ENCODE measurements at places on chromosomes 1 and 21.

DNA sequence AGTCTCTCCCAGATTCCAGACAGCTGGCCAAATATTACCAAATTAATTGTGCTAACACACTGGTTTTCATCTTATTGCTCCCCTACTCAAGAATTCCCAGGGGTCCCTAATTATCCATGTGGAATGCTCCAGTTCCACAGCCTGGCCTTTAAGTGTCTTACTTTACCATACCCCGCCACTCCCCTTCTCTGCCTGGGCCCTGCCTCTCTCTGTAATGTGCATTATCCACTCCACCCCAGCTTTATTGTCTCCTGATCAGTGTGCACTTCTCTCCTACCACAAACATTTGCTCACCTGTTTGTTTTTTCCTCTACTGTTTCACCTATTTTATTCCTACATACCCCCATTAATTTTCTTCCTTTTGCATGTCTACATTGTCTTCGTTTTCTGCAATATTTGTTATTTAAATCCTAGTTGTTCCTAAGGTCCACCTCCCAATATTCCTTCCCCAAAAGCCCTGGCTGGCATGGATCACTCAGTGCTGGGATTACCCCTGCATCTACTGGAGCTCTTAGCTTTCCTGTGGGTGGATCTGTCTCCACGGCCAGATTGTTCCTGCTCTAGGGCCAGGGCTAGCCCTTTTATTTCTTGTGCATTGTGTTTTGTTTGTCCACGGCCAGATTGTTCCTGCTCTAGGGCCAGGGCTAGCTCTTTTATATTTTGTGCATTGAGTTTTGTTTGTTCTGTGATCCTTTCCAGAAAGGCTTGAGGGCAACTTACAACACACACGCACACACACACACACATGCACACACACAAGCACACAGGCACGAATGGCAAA, 33.4 kb upstream of the ATP1B1 start:
- H3K36me3 ChIP-seq, result no peaks in the 10 kb centered on the region
- H3K4me3 ChIP-seq, result no peak overlapping the region
- H3K27me3 ChIP-seq, result peaks cover 2% of the 10 kb centered on the region
- DNase-seq, result no peak

DNA sequence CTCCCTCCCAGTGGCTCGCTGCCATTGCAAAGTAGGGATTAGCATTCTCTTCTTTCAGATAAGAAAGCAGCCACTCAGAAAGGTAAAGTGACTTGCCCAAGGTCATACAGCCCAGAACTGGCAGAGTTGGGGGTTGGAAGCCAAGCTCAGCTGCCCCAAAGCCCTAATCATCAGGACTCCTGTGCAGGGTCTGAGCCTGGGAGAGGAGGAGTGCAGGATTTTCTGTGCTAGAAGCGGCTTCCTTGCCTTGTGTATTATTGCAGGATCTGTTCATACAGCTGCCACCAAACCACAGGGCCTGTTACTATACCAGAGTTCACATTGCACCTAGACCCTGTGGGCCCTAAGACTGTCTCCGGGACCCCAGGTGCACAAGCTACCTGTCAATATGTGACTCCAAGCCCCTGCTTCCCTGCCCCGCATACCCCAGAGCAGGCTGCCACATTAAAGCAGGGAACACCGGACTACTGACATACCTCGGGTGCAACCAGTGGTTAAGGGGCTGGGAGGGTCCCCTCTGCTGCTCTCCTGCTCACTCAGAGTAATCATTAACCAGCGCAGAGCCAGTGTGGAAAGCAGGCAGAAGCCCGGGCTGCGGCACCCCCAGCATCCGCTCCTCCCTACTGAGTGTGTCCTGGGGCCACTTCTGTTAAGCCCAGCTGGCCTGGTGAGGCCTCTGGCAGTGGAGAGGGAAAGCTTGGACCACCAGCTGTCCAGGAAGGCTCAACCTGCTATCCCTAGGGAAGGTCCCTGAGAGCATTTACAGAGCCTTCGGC, 15.8 kb downstream of the HSPG2 start:
- H3K27me3 ChIP-seq, result no peaks in the 10 kb centered on the region
- H3K4me3 ChIP-seq, result peak overlapping the region; percentile 19
- peaks cover 61% of the 10 kb centered on the region for H3K4me1 ChIP-seq
- no peaks in the 10 kb centered on the region for H3K36me3 ChIP-seq
- H3K27ac ChIP-seq, result peak overlapping the region; percentile 49
- peak; percentile 52 for DNase-seq

- DNase-seq, result no peak
- H3K27me3 ChIP-seq, result peaks cover 4% of the 10 kb centered on the region
- H3K27ac ChIP-seq, result no peak overlapping the region
- H3K4me1 ChIP-seq, result peaks cover 78% of the 10 kb centered on the region
- H3K4me3 ChIP-seq, result no peak overlapping the region
- H3K36me3 ChIP-seq, result no peaks in the 10 kb centered on the region
Observed at GRCh38 chr1:226656601-226657277, 82.3 kb downstream of the ITPKB start.

GRCh38 chr1:175155473-175155856, 37.1 kb downstream of the KIAA0040 start:
- H3K27ac ChIP-seq, result no peak overlapping the region
- peaks cover 11% of the 10 kb centered on the region for H3K4me1 ChIP-seq
- DNase-seq, result no peak
- H3K27me3 ChIP-seq, result peaks cover 56% of the 10 kb centered on the region

DNA sequence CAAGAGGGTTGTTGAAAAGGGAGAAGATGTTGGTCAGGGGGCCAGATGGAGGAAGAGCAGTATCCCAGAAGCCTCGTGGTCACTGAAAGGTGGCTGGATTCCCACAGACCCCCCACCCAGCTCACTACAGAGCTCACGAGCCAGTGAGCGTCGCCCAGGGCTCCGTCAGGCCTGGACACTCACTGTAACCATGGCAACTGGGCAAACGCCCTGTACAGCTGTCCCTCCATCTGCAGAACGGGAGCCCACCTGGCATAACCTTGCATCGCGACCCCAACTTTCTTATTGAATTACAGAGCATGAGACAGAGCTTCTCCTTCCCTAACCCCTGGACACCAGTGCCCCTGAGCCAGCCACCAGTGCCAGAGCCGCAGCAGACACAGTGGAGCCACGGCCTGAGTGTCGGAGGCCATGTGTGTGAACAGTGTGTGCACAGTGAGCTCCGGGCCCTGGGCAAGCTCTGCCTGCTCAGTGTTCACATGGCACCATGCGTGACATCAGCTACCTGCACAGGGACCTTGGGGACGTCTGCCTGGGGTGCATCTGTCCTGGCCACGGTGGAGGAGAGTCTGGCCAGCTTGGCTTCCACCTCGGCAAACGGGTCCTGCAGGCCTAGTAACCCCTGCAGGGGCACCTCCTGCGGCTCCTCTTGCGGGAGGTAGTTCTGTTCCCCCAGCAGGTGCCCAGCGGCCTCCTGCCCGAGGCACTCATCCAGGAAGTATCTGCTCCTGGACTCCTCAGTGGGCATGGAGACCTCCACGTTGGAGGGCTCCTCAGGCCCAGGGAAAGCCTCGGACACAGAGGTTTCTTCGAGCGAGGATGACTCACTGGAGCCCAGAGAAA, 25.9 kb upstream of the DDOST start:
- peaks cover 26% of the 10 kb centered on the region for H3K4me1 ChIP-seq
- no peak overlapping the region for H3K27ac ChIP-seq
- peak; percentile 20 for DNase-seq

GRCh38 chr1:15325375-15326085, 78.5 kb downstream of the FHAD1 start:
- H3K36me3 ChIP-seq, result no peaks in the 10 kb centered on the region
- peaks cover 72% of the 10 kb centered on the region for H3K4me1 ChIP-seq
- H3K4me3 ChIP-seq, result peak overlapping the region; percentile 3
- H3K27ac ChIP-seq, result peak overlapping the region; percentile 28
- peaks cover 7% of the 10 kb centered on the region for H3K27me3 ChIP-seq
- DNase-seq, result no peak

- no peak for DNase-seq
- H3K27me3 ChIP-seq, result no peaks in the 10 kb centered on the region
- H3K4me3 ChIP-seq, result no peak within 1 kb of the TSS
- peaks cover 20% of the 10 kb centered on the region for H3K4me1 ChIP-seq
Observed at GRCh38 chr1:53142226-53142853, at the start of gene SLC1A7. TSS of gene SLC1A7 (minus strand) at chr1:53142638. CDS start at chr1:53142449, 189 bp downstream.

DNA sequence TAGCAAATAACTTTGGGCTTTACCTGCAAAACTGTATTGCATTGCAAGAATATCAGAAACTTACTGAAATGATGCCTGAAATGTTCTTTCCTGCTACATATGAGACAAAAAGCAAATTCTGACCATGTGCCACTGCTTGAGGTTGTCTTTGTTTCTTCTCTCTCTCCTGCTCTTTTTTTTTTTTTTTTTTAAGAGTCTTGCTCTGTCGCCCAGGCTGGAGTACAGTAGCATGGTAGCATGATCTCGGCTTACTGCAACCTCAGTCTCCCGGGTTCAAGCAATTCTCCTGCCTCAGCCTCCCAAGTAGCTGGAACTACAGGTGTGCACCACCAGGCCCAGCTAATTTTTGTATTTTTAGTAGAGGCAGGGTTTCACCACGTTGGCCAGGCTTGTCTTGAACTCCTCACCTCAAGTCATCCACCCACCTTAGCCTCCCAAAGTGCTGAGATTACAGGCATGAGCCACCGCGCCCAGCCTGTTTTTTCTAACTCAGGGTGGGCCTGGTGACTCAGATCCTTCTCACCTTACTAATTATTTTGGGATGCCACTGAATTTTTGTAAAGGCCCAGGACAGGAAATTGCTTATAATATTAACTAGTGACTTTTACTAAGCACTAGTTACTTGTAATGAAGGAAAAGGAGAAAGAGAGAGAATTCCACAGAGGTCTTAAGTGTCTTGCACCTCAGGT, 35.9 kb downstream of the DNASE2B start:
- no peaks in the 10 kb centered on the region for H3K27me3 ChIP-seq
- H3K4me3 ChIP-seq, result no peak overlapping the region
- H3K4me1 ChIP-seq, result peaks cover 19% of the 10 kb centered on the region
- peaks cover 14% of the 10 kb centered on the region for H3K36me3 ChIP-seq
- no peak overlapping the region for H3K27ac ChIP-seq
- no peak for DNase-seq

DNA sequence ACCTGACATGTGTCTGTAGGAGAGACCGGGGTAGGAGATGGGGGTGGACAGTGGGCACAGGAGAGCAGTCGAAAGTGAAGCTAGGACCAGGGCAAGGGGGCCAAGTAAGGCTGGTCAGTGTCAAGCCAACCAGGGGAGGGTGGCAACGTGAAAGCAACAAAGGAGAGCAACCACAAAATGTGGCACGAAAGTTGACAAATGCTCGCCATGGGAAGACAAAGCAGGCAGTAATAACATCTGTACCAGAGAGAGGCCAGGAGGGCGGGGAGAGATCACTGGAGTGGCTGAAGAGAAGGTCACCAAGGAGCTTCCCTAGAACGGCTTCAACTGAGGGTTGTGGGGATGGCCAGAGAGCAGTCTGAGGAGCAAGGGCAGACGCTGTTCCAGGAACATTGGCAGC, 17.0 kb downstream of the QSOX1 start:
- peaks cover 4% of the 10 kb centered on the region for H3K36me3 ChIP-seq
- no peak for DNase-seq
- H3K27ac ChIP-seq, result no peak overlapping the region
- no peak overlapping the region for H3K4me3 ChIP-seq

- H3K36me3 ChIP-seq, result peaks cover 3% of the 10 kb centered on the region
- H3K4me3 ChIP-seq, result no peak overlapping the region
- no peak overlapping the region for H3K27ac ChIP-seq
Observed at GRCh38 chr1:56745231-56745630, 74.0 kb downstream of the FYB2 start.

- H3K4me1 ChIP-seq, result peaks cover 27% of the 10 kb centered on the region
- no peak for DNase-seq
- peaks cover 7% of the 10 kb centered on the region for H3K27me3 ChIP-seq
Observed at GRCh38 chr1:8031176-8031785, 5.2 kb upstream of the ERRFI1 start.

- H3K36me3 ChIP-seq, result peaks cover 9% of the 10 kb centered on the region
- H3K4me1 ChIP-seq, result peaks cover 70% of the 10 kb centered on the region
- H3K27me3 ChIP-seq, result no peaks in the 10 kb centered on the region
- H3K27ac ChIP-seq, result no peak overlapping the region
- no peak overlapping the region for H3K4me3 ChIP-seq
Observed at GRCh38 chr1:89839516-89839915, 18.7 kb downstream of the LRRC8D start.

DNA sequence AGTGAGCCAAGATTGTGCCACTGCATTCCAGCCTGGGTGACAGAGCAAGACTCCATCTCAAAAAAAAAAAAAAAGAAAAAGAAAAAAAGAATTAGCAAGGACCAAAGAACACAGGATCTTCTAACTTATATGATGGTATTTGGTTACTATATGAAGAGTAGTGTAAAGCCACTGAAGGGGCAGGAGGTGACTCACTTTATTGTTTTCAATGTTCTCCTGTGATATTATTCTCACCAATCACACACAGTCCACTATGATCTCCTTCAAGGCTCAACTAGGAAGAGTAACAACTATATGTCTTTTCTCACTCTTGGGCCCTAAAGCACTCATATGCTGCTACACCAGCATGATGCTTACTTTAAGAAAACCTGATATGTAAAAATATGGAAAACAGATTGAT, 26.7 kb downstream of the RC3H1 start:
- H3K27ac ChIP-seq, result no peak overlapping the region
- peaks cover 52% of the 10 kb centered on the region for H3K36me3 ChIP-seq
- no peaks in the 10 kb centered on the region for H3K27me3 ChIP-seq
- DNase-seq, result no peak
- no peak overlapping the region for H3K4me3 ChIP-seq

GRCh38 chr1:212470059-212470458, 37.3 kb downstream of the NENF start:
- peaks cover 20% of the 10 kb centered on the region for H3K4me1 ChIP-seq
- no peaks in the 10 kb centered on the region for H3K36me3 ChIP-seq
- DNase-seq, result no peak
- no peak overlapping the region for H3K4me3 ChIP-seq
- peaks cover 21% of the 10 kb centered on the region for H3K27me3 ChIP-seq

- H3K27ac ChIP-seq, result no peak overlapping the region
- peaks cover 12% of the 10 kb centered on the region for H3K27me3 ChIP-seq
- H3K4me3 ChIP-seq, result no peak overlapping the region
- peaks cover 31% of the 10 kb centered on the region for H3K4me1 ChIP-seq
Observed at GRCh38 chr1:212669102-212669501, 30.5 kb downstream of the BATF3 start.

- peaks cover 10% of the 10 kb centered on the region for H3K27me3 ChIP-seq
- H3K4me3 ChIP-seq, result no peak overlapping the region
- DNase-seq, result no peak
- H3K27ac ChIP-seq, result no peak overlapping the region
- peaks cover 60% of the 10 kb centered on the region for H3K4me1 ChIP-seq
Observed at GRCh38 chr1:47875036-47875435, 122.1 kb downstream of the TRABD2B start.
